ENCODE measurements at places on chromosomes 2 and 18.

- no peak for DNase-seq
These were observed 440.4 kb downstream of the CCDC85A start for GRCh38 chr2:56624181-56624580.

GRCh38 chr2:40412456-40412855 lies 39.4 kb downstream of the SLC8A1 start:
- no peak for DNase-seq

- no peak for DNase-seq
These were observed 285.4 kb downstream of the LPIN1 start for GRCh38 chr2:12031866-12032265.

DNA sequence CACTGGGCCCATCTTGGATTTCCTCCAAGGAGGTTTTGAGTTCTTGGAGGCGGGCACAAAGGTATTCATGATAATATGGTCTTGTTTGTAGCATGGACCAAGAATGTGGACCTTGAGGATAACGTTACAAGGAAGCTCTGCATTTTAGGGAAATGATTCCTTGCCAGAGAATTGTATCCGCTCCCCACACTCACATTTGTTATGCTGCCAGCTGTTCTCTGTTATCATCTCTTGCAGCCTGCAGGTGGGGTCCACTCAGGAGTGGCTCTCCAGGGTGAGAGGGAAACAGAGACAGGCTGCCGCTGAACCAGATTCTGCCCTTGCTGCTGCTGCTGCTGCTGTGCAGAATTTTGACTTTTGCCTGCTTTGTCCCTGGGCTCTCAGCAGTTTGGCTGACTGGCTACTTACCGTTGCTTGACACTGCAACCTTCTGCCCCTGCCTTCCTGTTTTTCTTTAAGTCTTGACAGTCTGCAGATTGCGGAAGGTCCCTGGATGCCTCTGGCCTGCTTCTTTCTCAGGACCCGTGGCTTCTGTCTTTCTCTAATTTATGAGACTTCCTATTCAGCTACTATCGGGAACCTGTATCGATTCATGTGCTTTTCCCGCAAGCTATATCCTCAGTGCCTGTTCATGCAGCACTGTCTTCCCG lies 122.3 kb upstream of the DOCK10 start:
- DNase-seq, result no peak

- DNase-seq, result no peak
These were observed 194.4 kb upstream of the ITGA4 start for GRCh38 chr2:181262782-181263181.

GRCh38 chr2:217099561-217099960 lies 239.7 kb upstream of the TNP1 start:
- no peak for DNase-seq

GRCh38 chr2:239691720-239692119 lies 290.9 kb upstream of the HDAC4 start:
- DNase-seq, result no peak

DNA sequence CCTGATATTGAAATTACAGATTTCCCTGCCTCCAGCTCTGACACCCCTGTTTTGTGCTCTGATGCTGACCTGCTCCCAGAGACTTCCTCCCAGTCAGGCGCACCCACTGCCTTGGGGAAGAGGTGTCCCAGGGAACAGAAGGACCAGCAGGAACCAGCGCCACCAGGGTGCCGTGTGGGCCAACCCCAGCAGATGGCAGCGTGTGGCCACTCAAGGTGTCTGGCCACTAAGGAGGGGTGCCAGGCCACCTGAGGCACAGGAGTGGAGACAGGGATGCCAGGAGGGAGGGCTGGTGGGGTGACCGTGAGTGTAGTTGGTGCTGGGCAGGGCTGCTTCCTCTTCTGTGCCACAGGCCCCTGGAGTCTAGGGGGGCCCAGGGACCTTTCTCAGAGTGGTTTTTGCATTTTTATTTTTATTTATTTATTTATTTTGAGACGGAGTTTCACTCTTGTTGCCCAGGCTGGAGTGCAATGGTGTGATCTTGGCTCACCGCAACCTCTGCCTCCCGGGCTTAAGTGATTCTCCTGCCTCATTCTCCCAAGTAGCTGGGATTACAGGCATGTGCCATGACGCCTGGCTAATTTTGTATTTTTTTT lies 56.0 kb downstream of the TEX44 start:
- peak; percentile 62 for DNase-seq

DNA sequence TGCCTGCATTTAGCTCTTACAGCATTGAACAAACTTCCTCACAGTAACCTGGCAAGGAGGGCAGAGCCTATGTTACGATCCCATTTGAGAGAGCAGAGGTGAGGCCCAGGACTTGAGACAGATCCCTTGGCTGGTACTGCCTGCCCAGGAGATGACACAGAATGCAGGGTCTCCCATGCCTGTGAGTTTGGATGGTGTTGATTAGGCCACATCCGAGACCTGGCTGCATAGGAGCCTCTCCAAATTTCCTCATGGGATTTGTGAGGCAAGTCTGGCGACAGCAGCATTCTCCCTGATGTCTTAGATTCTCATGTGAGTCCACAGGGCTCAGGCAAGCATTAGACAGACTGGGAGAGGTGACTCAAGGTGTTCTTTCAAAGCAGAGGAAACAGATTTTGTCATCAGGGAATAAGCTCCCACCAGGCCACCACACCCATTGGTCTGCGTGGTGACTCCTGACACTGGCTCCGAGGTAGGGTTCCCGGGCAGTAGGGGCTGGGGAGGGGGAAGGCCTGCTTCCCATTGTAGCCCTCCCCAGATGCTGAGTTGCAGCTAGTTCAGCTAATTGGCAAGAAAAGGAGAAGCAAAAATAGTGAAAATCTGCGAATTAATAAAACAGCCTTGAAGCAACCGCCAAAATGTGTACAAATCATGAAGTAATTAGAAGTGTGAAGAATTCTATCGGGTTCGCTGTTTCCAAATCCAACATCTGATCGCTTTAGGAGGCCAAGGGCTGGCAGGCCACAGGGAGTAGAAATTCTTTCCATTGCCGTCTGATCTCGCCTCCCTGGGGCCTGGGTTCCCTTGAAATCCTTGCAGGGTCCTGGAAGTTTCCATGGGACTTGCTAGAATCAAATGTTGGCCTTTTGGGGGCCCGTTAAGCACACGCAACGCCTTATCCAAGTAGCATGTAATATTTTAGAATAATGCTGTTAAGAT lies 68.0 kb downstream of the MAPK4 start:
- DNase-seq, result no peak

DNA sequence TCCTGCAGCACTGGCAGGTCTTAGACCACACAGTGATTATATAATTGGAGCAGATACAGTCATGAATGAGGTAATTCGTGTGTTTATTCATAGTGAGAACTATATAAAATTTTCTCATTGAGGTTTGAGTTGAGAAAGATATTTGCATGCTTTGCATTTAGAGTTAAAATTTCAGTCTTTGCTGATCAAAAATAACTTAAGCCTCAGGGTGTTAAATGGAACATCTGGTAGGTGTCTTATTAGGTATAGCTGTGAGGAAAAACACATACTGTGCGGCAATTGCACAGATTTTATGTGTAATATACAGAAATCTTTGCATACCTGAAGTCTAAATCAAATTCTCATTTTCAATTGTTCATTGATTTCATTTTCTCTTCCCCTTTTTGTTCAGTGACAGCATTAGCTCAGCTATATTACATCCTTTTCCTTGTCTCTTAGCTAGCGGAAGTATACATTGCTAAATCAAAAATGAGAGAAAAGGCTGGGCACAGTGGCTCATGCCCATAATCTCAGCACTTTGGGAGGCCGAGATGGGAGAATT lies 21.2 kb downstream of the GORASP2 start:
- no peak for DNase-seq

- no peak for DNase-seq
These were observed 109.8 kb upstream of the FZD5 start for GRCh38 chr2:207879536-207879935.

- no peak for DNase-seq
These were observed 42.5 kb downstream of the APOB start for GRCh38 chr2:21001225-21001946.

DNA sequence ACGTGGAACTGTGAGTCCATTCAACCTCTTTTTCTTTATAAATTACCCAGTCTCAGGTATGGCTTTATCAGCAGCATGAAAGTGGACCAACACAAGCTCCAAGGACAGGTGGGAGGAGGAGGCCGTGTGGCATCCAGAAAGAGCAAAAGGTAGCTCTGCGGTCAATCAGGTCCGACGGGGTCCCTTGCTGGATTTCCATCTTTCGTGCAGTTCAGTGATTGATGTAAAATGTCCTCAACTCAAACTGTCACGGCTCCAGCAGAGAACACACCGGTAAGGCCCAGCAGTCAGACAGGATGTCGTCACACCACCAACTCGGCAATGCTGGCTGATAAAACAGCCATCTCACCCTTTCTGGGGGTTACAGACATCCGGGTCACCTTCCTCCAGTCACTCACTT lies 123.3 kb downstream of the PXDN start:
- DNase-seq, result no peak

DNA sequence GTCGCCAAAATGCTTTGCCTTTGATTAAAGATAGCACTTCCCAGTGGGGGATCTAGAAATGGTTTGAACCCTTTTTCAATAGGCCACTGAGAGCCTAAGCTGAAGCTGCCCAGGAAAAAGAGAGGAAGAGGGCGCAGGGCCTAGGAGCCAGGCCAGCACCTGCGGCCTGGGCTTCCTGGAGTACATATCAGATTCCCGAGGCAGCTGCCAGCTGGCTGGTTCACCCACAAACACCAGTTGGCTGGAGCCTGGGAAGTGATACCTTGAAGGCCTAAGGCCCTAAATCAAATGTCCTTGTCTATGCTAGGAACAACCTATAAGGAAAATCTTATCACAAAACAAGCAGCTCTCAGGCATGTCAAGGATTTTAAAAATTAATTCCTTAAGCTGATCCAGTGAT lies 37.1 kb downstream of the ANKRD44 start:
- DNase-seq, result no peak

- no peak for DNase-seq
These were observed 467.1 kb downstream of the ADCYAP1 start for GRCh38 chr18:1371724-1372123.

GRCh38 chr2:28647682-28648081 lies 103.9 kb upstream of the PPP1CB start:
- DNase-seq, result no peak

GRCh38 chr2:187709065-187709464 lies 154.8 kb upstream of the TFPI start:
- no peak for DNase-seq

GRCh38 chr2:100936972-100937542 lies 65.0 kb upstream of the RPL31 start:
- no peak for DNase-seq

GRCh38 chr18:22021701-22022100 lies 147.7 kb upstream of the GATA6 start:
- no peak for DNase-seq

GRCh38 chr2:212961255-212961654 lies 190.2 kb downstream of the IKZF2 start:
- no peak for DNase-seq

GRCh38 chr2:200025717-200026116 lies 70.3 kb downstream of the MAIP1 start:
- DNase-seq, result no peak

DNA sequence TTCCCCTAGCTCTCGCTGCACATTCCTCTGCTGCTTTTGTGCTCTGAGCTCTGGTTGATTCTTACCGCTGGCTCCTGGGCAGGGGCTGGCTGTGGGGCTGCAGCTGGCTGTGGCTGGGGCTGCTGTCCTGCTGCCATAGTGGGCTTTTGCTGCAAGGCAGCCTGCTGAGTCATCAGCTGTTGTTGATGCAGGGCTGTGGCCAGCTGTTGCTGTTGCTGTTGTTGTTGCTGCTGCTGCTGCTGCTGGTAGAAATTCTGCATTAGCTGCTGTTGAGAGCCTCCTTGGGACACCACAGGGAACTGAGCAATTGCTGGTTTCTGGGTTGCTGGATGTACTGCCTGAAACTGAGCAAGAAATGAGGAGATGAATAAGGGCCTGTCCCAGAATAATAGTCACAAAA lies 77.2 kb upstream of the NFU1 start:
- DNase-seq, result no peak

DNA sequence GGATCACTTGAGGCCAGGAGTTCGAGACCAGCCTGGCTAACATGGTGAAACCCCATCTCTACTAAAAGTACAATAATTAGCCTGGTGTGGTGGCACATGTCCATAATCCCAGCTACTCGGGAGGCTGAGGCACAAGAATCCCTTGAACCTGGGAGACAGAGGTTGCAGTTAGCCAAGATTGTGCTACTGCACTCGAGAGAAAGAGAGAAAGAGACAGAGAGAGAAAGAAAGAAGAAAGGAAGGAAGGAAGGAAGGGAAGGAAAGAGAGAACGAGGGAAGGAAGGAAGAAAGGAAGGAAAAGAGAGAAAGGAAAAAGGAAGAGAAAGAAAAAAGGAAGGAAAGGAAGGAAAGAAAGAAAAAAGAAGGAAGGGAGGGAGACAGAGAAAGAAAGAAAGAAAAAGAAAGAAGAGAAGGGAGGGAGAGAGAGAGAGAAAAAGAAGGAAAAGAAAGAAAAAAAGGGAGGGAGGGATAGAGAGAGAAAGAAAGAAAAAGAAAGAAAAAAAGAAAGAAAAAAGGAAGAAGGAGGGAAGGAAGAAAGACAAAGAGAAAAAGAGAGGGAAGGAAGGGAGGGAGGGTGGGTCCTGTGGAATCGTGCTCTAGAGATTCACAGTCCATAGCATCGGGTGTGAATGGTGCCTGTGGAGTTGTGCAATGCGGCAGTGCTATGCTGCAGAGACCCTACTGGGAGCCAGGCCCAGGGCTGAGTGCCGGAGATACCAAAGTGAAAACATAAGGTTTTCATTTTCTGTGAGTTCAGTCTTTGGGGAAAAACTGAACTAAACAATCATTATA lies 4.6 kb upstream of the SDC1 start:
- DNase-seq, result no peak

DNA sequence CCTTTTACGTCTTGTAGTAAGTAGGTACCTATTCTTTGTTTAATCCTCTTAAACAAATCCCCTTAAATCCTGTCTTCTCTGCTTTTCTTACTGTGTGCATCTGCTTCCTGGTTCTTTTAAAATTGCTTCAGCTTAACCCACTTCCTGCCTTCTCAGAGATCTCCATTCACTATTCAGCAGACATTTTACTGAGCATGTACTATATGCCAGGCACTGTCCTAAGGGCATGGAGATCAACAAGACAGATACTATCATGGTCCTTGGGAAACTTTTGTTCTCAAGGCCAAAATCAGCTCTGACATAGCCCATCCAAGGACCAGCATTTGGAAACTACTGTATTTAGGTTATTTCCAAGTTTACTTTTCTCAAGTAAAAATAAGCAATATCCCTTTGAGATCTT lies 227.5 kb downstream of the TPGS2 start:
- no peak for DNase-seq

DNA sequence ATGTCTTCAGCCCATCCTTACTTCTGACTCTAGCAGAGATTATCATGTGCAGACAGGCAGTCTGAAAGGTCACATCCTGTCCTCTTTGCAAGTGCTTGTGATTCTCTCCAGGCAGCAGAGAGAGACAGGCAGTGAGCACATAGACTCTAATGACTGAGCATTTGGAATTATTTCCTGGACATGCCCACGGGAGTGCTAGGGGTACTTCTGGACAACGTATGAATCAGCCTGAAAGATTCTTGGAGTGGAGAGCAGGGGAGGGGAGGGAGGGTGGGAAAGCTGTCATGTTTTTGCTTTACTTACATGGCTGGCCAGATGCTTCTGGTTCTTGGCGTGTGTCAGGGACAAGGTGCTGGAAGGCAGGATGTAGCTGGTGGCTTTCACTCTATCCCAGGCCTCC lies 150.6 kb downstream of the RIF1 start:
- no peak for DNase-seq

- no peak for DNase-seq
These were observed 39.4 kb downstream of the TMEM18 start for GRCh38 chr2:637804-638203.
